Hepatocyte (in vitro differentiated cells): ENCODE measurements at places on chromosomes 7 and 10.
A peak's percentile ranks its signal among the peaks of the same experiment; 100 is the strongest.

DNA sequence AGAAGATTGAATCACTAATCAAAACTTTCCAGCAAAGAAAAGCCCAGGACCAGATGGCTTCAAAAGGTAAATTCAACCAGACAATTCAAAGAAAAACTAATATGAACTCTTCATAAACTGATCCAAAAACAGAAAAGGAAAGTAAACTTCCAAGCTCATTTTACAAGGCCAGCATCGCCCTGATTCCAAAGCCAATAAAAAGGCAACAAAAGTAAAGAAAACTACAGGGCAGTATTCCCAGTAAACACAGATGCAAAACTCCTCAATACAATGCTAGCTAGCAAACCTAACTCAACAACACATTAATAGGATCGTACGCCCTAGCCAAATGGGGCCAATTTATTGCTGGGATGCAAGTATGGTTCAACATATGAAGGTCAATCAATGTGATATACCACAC lies 53.1 kb downstream of the RNF32 start:
- no peak for DNase-seq

- DNase-seq, result no peak
Observed at GRCh38 chr10:21272643-21273399, 252.7 kb downstream of the SKIDA1 start.

DNA sequence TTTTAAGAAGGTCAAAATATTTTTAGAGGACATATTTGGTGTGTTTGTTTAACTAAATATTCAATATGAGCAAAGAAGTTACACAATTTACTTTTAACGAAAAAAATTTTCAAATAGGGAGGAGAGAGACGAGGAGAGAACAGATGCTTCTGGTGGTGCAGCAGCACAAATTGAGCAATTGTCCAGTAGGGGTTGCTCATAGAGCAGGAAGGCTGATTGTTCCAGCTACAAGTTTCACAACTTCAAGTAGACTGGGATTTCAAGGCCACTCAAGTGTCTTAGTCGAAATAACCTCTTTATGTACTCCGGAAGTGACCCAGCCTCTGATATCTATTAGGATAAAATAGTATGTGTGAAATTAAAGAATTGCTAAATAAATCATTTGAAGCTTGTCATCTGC lies 197.9 kb downstream of the HDAC9 start:
- peak; percentile 74 for DNase-seq

- no peak for DNase-seq
Observed at GRCh38 chr7:56092789-56093531, at the start of gene PHKG1. Gene PHKG1 (minus strand): TSS chr7:56092952. CDS start chr7:56088941, 4,011 bp downstream.

DNA sequence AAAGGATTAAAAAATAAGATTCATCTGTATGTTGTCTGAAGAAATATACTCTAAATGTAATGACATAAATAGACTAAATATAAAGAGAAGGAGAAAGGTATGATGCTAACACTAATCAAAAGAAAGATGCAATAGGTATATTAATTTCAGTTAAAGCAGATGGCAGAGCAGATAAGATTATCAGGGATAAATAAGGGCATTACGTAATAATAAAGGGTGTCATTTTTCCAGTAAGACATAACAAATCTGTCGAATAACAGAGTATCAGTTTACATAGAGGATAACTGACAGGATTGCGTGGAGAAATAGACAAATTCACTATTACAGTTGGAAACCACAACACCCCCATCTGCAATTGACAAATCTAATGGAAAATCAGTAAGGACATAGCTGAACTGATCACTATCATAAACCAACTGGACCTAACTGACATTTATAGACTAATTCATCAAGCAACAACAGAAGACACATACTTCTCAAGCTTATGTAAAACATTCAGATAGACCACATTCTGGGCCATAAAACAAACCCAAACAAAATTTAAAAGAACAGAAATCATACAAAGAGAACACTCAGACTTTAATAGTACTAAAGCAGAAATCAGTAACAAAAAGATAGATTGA lies 384.1 kb upstream of the COBL start:
- DNase-seq, result no peak

GRCh38 chr7:155497149-155497901 lies 39.4 kb downstream of the EN2 start:
- DNase-seq, result peak; percentile 49

GRCh38 chr10:107924458-107924857 lies 760.0 kb upstream of the SORCS1 start:
- no peak for DNase-seq
